GM12892 (cell line): ENCODE measurements at places on chromosomes 7 and 10.

DNA sequence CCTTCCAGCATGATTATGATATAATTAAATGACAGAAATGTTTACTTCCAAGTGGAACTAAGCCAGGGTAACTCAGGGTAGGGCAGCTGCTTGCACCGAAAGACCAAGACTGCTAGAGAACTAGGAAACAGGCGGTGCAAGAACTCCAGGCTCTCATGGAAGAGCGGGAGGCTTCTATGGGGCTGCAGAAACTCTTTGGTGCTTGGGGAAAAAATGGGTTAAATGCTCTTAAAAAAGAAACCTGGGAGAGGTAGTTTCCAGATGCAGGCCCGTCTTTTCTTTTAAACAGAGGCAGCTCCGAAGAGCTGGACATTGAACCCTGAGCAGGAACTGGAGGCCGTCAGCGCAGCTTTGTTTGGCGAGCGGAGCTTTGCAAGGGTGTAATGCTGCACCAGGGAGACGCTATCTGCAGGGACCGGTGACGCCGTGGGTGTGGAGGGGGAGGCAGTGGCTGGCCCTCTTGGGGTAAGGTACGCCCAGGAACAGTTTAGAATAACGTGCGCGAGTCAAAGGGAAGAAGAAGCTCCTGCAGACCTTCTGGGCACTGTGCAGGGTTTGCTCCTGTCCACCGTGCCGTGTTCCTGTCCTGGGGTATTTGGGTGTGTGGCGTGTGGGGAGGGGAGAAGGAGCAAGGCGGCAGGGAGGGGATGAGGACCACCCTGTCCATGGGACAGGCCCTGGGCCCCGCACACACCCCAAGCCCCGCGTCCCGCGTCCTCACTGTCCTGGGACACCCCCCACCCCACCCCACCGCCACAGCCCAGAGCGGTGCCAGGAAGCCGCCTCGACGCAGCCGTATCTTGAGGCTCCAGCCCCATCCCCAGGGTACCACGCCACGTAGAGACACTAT lies 59.0 kb downstream of the EGFR start:
- no peak for DNase-seq

GRCh38 chr10:114548662-114549061 lies 109.4 kb downstream of the ABLIM1 start:
- no peak for DNase-seq

DNA sequence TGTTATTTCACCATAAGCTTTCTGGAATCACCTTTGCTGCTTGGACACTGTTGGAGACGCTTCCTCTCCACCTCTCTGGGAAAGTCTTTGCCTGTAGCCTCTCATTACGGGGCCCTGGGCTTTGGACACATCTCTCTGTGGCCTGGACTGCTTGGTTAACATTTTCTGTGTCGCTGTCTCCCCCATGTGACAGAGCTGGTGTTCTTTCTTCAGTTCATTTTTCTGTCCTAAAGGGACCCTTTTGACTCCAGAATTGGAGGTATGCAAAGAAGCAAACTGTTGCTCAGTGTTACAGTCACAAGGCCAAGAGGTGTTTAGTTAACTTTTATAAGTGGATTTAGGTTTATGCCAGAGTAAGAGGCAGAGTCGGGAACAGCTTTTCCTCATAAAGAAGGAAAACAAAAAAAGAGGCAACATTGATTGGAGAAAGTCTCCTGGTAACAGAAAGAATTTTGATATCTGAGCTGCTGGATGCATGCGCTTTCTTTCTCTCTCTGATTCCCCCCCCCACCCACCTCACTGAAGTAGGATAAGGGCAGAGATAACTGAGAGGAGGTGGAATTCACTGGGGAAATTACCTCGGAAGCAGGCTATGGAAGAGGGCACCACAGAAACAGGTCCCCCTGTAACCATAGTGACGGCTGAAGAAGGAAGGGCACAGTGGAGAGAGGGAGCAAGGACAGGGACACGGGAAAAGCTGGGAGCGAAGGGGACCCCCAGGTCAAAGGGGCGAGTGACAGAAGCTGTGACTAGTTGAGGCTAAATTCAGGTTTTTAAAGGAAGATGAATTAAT lies 57.8 kb downstream of the LGI1 start:
- DNase-seq, result no peak

DNA sequence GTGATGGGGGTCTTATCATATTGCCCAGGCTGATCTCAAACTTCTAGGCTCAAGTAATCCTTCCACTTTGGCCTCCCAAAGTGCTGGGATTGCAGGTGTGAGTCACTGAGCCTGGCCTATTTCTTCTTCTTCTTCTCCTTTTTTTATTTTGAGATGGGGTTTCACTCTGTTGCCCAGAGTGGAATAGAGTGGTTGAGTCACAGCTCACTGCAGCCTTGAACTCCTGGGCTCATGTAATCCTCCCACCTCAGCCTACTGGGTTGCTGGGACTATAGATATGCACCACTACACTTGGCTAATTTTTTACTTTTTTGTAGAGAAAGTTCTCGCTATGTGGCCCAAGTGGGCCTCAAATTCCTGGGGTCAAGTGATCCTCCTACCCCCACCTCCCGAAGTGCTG lies 124.3 kb downstream of the SKIDA1 start:
- no peak for DNase-seq

GRCh38 chr7:36707465-36707864 lies 16.8 kb downstream of the AOAH start:
- no peak for DNase-seq

DNA sequence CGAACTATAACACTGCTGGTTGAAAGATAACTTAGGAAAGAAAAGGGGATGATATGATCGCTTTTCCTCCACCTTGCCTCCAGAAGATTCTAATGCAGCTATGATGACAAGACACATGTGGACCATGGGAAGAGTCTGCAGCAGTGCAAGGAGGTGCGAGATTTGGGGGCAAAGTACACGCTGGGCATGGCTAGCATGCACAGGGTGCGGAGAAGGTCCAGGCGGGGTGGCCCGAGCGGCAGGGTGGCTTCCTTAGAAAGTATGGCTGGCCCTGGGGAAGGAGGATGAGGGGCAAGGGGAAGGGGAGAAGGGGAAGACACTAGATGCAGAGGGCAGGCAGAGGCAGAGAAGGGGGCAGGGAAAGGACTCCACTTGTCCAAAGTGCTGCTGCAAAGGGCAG lies 15.6 kb downstream of the ATXN7L1 start:
- DNase-seq, result no peak

- peak; percentile 59 for DNase-seq
Observed at GRCh38 chr7:139095194-139095659, 14.3 kb downstream of the ZC3HAV1 start.

- DNase-seq, result peak; percentile 77
Observed at GRCh38 chr10:5840314-5841307, 27.4 kb upstream of the GDI2 start.

DNA sequence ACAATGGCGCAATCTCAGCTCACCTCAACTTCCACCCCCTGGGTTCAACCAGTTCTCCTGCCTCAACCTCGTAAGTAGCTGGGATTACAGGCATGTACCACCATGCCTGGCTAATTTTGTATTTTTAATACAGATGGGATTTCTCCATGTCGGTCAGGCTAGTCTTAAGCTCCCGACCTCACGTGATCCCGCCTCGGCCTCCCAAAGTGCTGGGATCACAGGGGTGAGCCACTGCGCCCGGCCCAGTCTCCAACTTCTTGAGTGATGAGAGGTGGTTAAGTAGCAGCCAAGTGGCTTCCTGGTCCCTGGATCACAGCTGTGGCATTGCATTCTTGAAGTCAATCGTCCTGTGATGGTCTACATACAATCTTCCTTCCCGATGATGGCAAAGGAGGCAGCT lies 46.1 kb upstream of the NFE2L3 start:
- no peak for DNase-seq

DNA sequence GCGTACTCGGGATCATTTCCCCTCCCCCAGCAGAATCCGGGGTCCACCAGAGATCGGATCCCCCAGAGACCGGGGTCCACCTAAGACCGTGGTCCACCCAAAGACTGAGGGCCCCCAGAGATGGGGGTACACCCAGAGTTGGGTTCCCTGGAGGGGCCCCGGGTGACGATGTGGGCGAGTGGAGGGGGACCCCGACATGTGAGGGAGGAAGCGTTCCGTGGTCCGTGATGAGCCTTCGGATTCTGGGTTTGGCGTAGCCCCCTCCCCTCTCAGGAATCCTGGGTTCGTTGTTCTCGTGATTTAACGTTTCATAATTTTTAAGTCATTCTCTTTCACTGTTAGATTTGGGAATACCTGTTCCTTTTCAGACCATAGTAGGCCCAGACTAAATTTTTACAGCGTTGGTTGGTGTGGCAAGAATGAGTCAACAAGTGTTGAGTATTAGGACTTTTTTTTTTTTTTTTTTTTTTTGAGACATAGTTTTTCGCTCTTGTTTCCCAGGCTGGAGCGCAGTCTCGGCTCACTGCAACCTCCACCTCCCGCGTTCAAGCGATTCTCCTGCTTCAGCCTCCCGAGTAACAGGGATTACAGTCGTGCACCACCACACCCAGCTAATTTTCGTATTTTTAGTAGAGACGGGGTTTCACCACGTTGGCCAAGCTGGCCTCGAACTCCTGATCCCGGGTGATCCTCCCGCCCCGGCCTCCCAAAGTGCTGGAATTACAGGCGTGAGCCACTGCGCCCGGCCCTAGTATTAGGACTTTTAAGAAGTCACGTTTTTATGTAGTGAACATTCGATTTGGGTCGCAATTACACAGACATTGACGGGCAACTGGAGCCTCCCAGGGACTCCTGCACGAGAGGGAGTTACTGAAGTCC lies 672 bp downstream of the GTPBP4 start:
- no peak for DNase-seq

DNA sequence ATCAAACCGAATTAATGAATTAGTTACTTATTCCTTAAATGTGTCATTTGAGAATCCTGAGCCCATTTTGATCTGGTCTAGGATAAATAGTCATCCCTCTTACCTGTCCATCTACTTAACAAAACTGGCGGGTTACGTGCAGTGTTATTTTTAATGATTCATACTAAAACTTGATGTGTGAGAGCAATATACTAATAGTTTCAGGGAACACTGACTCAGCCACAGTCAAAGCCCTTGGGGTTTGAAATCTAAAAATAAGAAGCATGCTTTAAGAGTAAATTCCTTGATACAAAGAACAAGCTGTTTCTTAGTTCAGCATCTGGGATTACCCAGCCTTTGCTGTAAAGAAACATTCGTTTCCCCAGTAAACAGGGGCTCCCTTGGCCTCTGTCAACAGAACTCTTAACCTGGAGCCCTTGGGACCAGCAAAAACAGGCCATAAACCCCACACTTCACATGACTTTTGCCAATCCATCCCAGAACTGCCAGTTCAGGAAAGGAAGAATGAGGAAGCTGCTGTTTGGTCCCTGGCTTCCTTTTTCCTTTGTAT lies 370.6 kb upstream of the IGFBP3 start:
- DNase-seq, result no peak

DNA sequence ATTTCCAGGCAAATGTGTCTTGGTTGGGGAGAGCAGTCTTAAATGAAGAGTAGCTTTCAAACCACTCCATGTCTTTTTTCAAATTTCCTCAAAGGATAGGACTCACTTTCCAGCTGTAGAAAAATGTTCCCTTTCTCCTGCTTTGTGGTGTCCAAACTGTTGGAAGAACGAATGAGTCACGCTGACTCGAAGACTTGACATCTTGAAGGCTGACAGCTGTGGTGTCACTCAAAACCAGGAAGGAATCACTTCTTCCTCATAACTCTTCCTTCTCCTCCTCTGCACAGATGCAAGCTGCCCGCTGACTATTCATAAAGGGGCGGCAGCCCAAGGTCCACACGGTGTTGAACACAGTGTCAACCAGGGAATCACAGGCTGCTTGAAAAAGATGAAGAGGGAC lies 19.2 kb downstream of the PLA2G12B start:
- no peak for DNase-seq

- no peak for DNase-seq
Observed at GRCh38 chr7:92830027-92830426, 6.3 kb downstream of the CDK6 start.

- DNase-seq, result no peak
Observed at GRCh38 chr7:77456696-77457095, 40.5 kb upstream of the GSAP start.

GRCh38 chr7:137958470-137959431 lies 43.1 kb downstream of the CREB3L2 start:
- no peak for DNase-seq

DNA sequence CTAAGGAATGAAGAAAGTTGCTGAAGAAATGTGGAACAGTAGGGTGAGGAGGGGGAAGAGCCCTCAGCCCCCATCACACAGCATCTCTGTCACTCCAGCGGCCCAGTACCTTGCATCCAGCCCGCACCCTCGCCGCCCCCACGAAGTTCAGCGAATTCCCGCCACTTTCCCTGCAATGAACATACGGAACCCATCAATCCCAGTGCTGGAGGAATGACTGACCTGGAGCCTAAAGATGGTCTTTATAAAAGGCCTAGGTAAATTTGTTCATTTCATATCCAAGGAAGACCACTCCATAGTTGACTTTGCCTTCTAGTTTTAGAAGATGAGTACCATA lies 779 bp upstream of the KIF5B start:
- DNase-seq, result no peak

GRCh38 chr7:81415181-81415580 lies 354.7 kb downstream of the HGF start:
- DNase-seq, result no peak

DNA sequence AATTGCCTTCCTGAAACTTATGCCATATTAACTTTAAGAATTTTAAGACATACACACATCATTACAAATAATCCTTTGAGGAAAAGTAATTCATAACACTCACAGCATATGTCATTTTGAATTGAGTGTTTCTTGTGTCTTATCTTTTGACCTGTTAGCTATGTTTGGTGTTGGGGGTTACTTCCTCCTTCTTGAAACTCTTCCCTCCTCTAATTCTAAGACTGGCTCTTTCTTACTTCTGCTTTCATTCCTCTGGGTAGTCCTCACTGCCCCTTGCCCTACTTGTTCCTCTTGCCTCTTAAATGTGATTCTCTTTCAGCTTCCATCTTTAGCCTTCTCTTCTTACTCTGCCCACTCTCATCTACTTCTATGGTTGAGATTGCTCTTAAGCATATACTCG lies 28.3 kb upstream of the PIP4K2A start:
- no peak for DNase-seq

- no peak for DNase-seq
Observed at GRCh38 chr7:55105952-55106351, 87.1 kb downstream of the EGFR start.

DNA sequence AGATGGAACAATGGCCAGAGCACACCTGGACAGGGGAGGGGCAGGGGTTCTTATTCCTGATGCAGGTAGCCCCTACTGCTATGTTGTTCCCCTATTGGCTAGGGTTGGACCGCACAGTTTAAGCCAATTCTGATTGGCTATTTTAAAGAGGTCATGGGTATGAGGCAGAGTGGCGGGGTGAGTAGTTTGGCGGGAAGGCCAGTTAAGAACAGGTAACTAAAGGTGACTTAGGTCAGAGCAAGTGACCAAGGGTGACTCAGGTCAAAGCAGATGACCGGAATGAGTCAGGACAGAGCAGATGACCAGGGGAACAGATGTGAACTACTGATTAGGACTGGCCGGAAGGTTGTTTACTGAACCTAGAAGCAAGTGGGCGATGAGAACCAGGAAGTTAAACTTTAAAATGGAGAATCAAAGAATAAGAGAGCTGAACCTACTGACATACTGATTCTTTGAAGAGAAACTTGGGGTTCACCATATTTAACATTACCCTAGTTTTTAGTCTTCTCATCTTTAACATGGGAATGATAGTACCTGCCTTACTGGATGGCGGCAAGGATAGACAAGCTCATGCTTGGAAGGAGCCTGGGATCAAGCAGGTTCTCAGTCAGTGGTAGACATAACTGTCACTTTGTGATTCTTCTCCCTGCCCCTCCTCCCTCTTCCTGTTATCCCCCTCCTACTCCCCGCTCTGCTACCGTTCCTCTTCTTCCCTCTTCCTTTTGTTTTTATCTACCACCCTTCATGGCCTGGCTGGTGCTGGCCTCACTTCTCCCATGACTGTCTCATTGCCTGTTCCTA lies 55.0 kb downstream of the CCNY start:
- no peak for DNase-seq
